ENCODE measurements at places on chromosomes 1 and 21.

GRCh38 chr1:153608742-153609584, 4.0 kb downstream of the S100A16 start:
- peak; percentile 97 for DNase-seq

DNA sequence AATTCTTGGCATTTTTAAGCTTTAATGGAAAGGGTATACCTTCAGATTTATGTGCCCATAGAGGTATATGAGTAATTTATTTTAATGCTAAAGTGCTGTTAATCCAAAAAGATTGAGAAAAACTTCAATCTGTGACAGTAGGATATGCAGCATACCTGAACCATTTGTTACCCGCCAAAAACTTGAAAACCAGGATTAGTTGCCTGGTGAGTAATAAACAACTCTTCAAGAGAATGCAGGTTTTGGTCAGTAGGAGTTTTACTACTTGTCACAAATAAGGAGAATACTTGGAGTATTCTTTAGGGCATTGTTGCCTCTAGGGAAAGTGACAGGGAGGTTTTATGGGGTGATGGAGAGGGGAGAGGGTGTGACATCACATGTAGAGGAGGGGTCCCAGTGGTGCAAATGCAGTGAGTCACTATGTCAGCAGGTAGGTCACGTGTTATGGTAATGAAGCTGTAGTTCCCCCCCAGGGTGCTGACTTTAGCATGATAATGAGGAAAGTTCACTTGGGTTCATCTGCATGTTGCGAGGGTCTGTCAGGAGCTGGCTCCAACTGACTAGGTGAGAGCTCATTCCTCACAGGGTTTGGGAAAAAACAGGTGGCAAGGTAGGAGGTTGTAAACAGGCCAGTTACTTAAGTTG, 23.1 kb downstream of the USP25 start:
- DNase-seq: no peak

- DNase-seq: no peak
These were observed 3.7 kb upstream of the LRP8 start for GRCh38 chr1:53331446-53332185.

DNA sequence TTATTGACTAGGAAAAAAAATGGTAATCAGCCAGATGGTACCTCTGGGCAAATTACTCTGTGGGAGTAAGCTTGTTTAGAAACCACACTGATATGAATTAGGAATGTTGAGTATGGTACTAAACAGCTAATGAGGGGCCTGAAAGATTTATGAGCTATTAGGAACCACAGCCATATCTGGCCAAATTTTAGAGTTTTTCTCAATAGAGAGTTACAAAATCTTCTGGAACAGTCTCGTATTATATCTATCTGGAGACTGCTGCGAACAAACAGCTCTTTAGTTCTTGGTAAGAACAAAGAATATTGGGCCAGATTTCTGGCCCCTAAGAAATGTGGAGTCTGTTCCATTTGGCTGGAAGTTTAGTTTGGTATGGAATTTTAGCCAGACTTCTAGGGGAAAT, 4.9 kb upstream of the PODN start:
- DNase-seq: no peak

GRCh38 chr21:46128106-46128932, 27.1 kb downstream of the FTCD start:
- DNase-seq: no peak

GRCh38 chr1:207612762-207613161, 32.2 kb upstream of the CR1L start:
- DNase-seq: no peak

DNA sequence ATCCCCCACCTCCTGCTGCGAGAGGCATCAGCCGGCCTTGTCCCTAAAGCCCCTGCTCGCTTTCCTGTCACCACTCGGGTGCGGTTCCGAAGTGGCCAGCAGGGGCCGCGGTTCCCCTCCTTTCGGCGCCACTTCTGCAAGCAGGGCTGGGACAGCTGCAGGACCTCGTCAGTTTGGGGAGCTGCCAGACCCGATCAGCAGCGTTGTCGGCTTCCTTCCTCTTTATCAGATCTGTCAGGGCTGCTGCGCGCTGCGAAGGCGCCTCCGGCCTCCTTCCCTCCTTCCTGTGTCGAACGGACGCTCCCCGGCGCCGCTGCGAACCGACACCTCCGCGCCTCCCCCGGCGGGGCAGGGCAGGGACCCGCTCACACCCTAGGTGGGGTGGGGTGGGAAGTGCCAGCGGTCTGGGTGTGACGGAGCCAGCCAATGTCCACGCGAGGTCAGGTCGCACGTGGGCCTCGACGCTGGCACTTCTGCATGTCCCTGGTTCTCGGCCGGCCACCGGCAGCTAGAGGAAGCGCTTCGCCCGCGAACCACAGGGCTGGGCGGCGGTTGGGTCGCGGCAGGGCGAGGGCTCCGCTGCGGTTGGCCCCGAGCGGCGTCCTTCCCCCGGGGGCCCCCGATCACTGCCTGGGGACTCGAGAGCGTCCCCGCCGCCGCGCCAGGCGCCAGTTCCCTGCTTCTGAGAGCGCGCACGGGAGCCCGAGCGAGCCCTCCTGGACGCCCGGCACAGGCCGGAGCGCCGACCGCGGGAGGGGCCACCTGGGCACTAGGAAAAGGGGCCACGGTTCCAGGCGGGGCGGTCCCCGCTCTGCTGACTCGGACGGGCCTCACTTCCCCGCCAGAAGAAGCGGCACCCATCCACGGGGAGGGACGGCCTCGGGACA, 81.8 kb downstream of the RUNX3 start:
- peak; percentile 86 for DNase-seq

- no peak for DNase-seq
These were observed 206.8 kb downstream of the GPR52 start for GRCh38 chr1:174654560-174654959.

All from HT1080 (cell line).